T-helper 1 cell (primary cell): ENCODE measurements at places on chromosomes 3 and 15.
A peak's percentile ranks its signal among the peaks of the same experiment; 100 is the strongest.

DNA sequence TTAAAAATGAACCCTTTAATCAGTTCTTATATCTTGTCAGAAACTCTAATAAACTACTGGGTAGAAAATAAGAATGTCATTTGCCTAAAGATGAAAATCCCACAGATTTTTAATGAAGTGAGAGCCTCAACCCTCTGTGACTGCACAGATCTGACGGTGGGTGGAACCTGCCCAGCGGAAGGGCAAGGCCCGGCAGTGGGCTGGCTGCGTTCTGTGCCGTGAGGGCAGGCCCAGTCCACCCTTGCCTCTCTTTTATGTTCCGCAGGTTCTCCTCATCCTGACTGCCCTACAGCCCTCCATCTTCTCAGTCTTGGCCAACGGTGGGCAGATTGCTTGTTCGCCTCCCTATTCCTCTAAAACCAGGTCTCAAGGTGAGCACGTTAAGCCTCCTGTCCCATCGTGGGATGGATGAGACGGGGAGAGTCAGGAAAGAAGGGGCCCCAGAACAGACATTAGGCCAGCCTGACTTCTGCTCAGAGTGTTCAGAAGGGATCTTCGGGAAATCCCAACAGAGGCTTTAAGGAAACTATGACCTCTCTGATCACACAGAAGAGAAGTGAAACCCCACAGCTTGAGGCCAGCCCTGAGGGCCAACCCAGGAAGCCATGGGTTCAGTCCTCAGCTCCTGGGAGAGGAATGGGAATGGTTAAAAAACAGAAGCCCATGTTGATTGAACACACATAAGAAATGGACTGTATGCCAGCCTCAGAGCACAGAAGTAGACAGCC lies 16.0 kb downstream of the SLC51A start:
- no peak for DNase-seq

- DNase-seq: no peak
Measured at GRCh38 chr15:87689716-87690115, 566.8 kb downstream of the NTRK3 start.

- peak; percentile 34 for DNase-seq
Measured at GRCh38 chr3:16512435-16513140, 911 bp downstream of the RFTN1 start.

DNA sequence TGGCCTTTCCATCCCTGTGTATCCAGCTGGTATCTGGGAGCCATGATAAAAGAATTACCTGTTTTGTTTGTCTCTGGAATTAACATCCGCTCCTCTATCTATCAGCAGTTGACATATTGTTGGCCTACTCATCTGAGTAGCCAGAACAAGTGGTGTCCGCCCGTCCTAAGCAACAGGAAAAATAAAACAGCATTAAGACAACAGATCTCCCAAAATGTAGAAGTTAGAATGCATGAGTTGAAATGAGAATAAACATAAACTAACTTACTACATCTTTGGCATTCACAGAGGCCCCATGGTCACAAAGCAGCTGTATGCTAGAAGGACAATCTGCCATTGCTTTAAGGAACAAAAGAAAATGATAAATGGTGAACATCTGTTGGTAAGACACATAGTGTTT lies 75.9 kb downstream of the UACA start:
- DNase-seq: no peak

DNA sequence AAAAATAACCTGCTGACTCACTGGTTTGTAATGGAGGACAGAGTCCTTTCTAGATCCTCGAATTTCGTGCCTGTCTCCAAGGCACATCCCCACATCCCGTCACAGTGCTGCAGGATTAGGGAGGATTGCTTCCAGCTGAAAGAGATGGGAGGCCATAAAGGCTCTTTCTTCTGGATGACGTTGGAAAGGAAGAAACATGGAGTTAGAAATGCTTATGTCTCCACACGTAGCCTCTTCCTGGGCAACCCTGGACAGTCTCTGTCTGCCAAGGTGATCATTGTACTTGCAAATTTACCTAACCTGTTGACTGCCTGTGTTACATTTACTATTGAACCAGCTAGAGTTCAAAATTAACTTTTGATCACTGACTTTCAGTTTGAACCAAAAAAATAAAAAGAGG lies 27.6 kb upstream of the VILL start:
- no peak for DNase-seq

DNA sequence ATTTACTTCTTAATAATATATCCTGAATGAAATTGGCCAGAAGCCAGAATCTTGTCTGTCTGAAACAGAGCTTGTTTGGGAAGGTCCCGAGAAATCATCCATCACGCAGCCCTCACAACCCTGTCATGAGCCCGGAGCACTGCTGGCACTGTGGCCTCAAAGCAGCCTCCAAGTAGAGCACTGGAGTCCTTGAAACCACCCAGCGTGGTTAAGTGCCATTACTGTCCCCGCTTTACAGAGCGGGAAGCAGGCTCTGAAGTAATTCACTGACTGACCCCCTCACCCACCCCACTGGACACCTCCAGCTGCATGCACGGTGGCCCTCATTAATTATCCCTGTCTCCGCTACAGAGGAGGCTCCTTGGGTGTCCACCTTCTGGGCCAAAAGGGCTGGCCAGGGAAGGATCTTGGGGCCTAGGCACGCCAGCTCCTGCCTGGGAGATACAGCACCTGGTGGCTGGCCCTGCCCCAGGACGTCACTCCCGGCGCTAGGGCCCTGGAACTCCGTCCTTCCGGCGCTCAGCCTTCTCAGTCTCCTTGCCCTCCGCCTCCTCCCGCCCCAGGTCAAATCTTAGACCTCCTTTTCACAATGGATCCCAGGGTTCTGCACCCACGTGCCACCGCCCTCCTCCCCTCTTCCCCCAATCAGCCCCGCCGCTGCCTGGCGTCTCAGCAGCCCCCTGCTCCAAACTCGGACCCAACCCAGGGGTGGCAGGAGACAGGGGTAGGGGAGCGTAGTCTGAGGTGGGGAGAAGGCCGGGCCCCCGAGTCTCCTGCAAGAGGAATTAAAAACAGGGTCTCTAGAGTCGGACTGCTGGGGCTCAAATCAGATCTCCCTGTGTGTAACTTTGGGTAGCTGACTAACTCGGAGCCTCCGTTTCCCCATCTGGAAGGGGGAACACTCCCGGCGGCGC lies 1.1 kb downstream of the TKT start:
- DNase-seq: peak; percentile 26

GRCh38 chr3:60728006-60728405 lies 523.2 kb downstream of the FHIT start:
- no peak for DNase-seq

DNA sequence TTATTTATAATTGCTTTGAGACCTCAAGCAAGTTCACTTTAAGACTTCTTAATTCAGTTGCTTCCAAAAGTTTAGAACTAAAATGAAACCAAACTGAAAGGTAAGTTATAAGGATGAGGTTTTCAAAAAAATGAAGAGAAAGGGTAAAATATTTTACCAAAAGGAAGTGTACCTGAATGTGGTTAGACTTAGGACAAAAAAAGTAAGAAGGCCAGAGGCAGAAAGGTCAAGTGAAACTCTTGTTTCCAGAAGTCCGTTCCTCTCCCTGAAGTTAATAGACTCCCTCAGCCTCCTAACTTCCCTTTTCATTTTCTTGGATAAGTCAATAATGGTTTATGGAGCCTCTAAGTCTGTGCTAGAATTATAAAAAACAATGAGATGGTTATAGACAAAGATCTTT lies 16.6 kb downstream of the BTLA start:
- no peak for DNase-seq

GRCh38 chr3:112116748-112117186 lies 16.3 kb downstream of the GCSAM start:
- no peak for DNase-seq

GRCh38 chr3:20752416-20752815 lies 566.4 kb upstream of the SGO1 start:
- DNase-seq: no peak

DNA sequence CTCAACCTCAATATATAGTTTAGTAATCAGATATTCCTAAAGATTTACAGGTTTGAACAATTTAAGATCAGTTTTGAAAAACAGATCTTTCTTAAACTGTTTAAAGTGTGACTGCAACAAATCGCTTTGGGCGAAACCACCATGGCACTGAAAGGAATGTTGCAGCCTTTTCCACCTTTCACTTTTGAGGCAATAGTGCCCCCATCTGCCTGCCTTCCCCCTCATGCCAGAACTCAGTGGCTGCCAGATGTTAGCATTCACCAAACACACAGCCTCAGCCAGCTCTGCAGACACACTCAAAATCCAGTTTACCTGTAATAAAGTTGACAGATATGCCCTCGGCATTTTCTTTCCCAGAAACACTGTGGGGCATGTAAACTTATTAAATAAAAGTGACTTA lies 3.3 kb downstream of the LYSMD4 start:
- no peak for DNase-seq

DNA sequence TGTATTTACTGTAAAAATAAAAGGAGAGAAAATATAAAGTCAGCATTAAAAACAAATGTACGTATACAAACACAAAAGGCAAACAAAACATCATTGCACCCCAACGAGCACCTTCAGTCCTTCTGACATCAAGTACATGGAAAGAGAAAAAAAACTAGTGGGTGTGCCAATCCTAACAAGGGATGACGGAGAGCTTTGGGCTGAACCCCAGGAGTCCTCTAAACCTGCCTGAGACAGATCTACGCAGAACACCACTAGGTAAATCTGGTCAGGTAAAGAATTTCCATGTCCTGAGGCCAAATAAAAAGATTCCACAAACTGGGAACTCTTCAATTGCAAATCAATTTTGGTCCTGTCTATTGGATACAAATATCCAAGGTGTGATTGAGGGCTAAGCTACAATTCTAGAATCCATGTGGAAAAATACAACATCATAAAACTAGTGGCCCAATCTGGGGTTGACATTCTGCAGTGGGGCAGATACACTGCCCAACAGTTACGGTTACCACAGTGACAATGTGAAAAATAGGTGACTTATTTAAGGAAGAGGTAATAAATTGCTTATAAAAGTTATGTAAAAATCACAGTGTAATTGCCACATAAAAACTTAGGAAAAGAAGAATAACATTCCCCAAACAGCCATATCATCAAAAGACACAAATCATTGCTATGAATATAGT lies 14.2 kb downstream of the IFT80 start:
- no peak for DNase-seq

- DNase-seq: no peak
Measured at GRCh38 chr15:89976246-89976600, 24.9 kb upstream of the ZNF710 start.

- DNase-seq: no peak
Measured at GRCh38 chr3:56681984-56682461, 1.0 kb downstream of the TASOR start.
